NCI-H1417 (cell line): ENCODE measurements at places on chromosomes 2 and 18.
A peak's percentile ranks its signal among the peaks of the same experiment; 100 is the strongest.

DNA sequence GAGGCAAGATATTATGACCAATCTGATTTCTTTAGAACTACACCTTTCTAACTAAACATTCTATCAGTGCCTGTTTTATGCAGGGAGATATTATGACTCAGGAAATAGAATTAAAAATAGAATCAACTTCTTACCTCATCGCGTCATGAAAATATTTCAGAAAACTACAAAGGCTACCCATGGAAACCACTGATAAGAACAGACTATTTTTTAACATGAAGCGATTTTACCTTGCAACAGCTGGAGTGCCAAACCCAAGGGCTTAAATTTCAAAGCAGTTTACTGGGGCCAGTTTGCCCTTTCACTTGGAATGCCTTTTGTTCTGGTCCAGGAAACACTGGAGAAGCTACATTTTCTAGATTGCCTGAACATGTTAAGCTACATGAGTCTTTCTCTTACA is 304.8 kb upstream of the CCDC68 start:
- DNase-seq: peak; percentile 22

DNA sequence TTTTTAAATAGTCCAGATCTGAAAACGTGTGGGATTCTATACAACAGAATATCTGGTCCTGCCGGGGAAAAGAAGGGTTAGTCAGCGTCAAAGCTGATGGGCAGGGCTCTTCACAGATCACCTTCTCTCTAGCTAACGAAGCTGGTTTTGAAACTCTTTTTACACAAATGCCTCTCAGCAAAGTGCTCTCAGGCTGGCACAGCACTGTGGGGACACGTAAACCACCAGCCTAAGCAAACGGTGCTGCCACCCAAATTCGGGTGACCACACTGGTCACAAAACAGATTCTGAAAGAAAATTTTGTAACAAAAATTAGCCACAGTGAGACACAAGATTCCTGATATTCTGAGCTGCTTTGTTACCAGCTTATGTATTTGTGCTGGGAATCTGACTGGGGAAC is 53.1 kb upstream of the ARL5A start:
- DNase-seq: no peak

- DNase-seq: no peak
These were observed 22.7 kb upstream of the SPR start for GRCh38 chr2:72864500-72864899.

GRCh38 chr18:75376004-75376403 is 51.5 kb downstream of the SMIM21 start:
- no peak for DNase-seq

GRCh38 chr2:20501974-20502373 is 55.1 kb downstream of the RHOB start:
- DNase-seq: no peak

- no peak for DNase-seq
These were observed 164.9 kb downstream of the INHBB start for GRCh38 chr2:120510751-120511395.

- no peak for DNase-seq
These were observed 54.0 kb upstream of the RIOK3 start for GRCh38 chr18:23399067-23399466.

DNA sequence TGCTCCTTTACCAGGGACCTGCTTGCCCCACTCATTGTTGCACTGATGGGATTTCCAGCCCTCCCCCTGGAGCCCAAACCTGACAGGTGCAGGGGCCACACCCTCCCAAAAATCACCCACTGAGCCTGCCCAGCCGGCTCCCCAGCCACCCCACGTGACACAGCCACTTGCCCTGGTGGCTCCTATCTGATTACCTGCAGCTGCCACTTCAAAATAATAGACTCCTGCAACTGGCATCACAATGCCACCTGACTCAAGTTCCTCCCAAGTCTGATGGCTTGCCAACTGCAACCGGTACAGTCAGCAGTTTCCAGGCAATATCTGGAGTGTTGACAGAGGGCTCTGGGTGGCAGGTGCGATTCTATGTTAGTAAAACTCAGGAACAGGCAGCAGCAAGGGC is 66.2 kb downstream of the CRACDL start:
- peak; percentile 99 for DNase-seq

GRCh38 chr2:118903551-118904479 is 38.2 kb upstream of the MARCO start:
- DNase-seq: no peak

- no peak for DNase-seq
These were observed 16.0 kb upstream of the TMEM37 start for GRCh38 chr2:119415630-119416029.

DNA sequence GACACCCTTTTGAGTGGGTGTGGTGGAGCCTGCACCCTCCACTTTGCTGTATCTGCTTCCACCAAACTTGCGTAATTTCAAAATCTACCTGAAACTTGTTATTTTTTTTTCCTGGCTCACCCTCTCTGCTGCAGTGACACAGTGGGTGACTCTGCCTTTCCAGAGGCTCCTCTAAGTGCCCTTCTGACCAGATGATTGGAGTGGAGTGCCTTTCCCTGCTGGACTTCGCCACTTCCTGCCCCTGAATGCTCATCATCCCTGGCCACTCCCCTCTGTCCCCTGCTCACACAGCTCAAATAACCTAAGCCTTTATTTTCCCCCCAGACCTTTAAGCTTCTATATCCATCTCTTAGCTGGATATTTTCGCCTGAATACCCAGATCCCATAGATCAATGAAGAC is 777.5 kb upstream of the ID2 start:
- no peak for DNase-seq

- DNase-seq: no peak
These were observed 106.3 kb downstream of the FTCDNL1 start for GRCh38 chr2:199744724-199745123.

DNA sequence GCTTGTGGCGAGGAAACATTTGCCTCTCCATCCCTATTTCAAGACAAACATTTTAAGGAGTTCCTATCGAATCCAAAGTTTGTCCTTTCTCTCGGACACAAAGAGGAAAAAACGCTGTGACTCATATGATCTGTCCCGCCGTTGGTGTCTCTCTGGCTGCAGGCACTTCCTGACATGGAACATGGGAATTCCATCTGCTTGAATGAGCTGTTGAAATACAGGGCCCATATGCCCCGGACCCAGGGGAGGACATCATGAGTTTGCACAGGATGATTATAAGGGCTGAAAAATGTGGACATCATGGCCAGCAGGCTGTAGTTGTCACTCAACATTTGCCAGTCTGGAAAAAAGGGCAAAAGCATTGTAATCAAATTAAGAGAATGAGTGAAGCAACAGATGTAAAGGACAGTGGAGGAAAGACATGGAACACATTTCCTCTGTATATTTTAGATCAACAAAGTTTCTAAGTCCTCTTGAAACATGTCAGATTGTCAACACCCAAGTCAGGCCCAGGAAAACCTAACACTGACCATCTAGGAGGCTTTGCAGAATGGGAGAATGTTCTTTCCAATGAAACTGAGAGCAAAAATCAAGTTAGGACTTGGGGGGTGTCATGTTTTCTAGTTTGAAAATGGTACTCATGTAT is 103.2 kb upstream of the SMIM21 start:
- DNase-seq: no peak

DNA sequence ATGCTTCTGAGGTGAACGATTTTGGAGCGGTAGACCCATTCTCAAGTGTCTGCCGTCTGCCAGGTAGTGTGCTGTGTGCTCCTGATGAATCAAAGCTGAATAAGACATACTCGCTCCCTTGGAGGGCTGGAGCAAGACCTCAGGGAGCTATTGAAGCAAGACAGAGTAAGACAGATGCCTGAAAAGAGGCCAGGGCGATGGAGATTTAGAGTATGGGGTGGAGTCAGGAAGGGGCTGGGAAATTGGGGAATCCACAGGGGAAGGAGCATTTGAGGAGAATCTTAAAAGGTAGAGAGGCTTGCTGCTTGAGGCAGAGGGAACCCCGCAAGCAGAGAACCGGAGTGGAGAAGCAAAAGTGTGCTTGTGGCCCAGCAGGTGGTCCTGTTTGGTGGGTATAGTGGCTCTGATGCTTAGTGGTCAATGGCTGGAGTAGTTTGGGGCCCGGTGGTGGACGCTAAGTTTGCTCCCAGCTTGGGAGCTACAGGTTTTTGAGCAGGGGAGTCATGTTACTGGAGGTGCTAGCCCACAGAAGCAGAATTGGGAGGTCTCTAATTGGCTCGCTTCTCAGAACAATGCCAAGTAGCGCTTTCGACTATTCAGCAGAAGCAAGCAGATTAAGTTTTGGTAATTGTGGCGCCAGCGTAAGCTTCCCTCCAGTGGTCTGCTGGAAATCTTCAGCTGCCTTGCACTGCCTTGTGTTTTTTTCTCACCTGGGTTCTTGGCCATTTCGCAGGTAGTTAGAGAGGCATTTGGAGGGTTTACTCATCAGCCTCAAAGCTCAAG is 2.0 kb downstream of the CNNM4 start:
- DNase-seq: peak; percentile 66

- DNase-seq: peak; percentile 85
These were observed 1.8 kb downstream of the CBLN2 start for GRCh38 chr18:72542342-72542741.

- no peak for DNase-seq
These were observed 126.2 kb upstream of the DTNA start for GRCh38 chr18:34583895-34584294.

DNA sequence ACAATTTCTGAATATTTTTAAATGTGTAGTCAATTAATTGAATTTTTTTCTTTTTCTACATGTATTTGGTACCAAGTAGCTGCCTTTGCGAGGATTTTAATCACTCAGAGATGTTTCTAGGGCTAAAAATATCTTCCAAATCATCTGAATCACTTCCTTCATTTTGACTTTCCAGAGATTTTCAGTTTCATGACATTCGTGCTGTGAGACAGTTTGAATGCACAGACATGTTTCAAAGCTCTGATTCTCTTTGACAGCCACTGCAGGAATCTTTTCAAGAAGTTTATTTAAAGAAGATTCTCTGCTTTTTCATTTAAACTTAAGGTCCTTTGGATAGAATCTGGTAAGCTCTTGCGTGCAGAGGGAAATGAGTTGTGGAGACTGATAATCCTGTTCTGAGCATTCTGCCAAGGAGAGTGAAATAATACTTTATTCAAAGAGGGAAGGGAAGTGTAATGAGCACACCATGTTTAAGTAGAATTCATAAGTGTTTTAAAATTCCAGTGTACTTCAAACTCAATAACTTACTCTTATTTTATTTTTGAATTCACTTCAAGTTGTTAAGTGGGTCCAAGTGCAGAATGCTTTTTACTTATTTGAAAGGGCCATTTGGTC is 9.7 kb downstream of the CYBRD1 start:
- DNase-seq: no peak

DNA sequence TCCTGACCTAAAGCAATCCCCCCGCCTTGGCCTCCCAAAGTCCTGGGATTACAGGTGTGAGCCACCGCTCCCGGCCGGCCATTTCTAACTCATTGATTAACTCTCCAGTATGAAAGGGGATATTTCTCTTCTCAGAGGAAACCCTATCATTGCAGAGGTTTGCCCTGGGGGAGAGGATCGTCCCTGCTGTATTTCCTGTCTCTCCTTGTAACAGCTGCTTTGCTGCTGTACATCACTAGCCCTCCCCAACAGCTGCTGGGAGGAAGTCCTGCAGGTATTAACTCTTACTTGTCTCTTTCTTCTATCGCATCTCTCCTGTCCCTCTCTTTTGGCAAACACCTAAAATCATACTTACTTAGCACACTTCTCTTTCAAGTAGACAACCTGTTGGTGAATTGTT is 219.0 kb upstream of the DSEL start:
- no peak for DNase-seq

DNA sequence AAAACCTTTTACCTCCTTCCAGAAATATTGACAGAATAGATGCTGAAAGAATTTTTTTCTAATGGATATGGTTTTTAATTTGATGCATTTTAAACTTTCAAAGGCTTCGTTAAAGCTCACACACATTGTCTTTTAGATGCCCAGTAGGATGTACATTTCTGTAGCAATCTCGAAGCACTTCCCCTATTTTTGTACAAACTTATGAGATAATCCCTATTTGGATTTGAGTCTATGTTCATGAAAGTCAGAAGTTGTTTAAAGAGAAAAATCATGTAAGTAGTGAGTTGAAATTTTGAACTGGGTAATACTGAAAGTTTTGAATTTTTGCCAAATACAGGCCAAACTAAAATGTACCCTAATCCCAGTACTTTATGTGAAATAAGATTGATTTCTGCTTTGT is 38.1 kb upstream of the MMADHC start:
- no peak for DNase-seq

DNA sequence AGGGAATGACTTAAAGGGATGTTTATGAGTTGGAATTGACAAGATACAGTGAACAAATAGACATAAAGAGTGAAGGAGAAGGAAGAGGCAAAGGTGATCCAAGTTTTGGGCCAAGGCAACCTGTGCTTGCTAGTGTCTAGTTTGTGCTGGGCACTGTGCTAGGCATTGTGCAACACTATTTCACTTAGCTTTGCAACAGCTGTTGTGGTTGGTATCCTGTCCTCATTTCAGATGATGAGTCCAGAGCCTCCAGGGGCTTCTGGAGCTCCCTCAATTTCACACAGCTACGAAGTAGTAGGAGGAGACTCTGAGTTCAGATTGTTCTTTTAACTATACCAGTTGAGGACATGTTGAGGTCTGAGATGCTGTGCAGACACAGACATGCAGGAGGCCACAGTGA is 18.1 kb upstream of the LOXHD1 start:
- no peak for DNase-seq

GRCh38 chr2:107086497-107086896 is 200.5 kb upstream of the ST6GAL2 start:
- no peak for DNase-seq

- no peak for DNase-seq
These were observed 89.0 kb downstream of the MARCHF4 start for GRCh38 chr2:216283038-216283900.

DNA sequence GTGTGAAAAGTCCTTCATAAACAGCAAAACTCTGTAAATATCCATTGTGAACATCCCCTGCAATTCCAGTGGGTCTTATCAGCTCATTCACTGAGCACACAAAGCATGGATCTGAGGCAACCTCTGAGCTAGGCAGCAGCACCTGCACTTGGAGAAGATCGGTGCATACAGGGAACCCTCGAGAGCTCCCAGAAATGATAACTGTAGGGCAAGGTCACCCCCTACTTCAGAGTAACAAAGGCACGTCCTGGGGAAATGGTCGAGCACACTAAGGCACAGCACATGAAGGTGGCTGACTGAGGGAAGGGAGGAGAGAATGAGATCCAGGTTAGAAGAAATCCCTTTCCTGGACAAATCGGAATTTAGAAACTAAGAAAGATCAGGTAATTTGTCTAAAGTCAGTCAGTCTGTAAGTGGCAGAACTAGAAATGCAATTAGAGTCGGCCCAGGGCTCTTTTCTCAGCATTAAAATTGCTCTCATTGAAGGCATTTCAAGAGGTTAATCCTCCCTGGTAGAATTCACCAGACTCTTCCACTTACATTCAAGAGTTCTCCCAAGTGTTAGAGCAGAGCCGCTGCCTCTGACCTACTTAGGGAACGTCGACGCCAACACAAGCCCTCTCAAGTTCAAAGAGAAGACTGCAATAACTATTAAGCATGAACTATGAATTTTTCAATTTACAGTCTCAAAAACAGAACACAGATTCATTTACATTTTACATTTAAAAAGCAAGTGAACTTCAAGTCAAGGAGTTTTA is 45.9 kb downstream of the PXDN start:
- DNase-seq: no peak
